ENCODE measurements at places on chromosomes 6 and 20. TPM values are rescaled to one million over a fixed set of nuclear protein-coding genes. Genes with fewer than 3 reads are reported as not detected.

GRCh38 chr20:658731-659291, 5.8 kb upstream of the SRXN1 start:
- no peak for DNase-seq

GRCh38 chr6:41503827-41504465, 42.2 kb upstream of the FOXP4 start:
- DNase-seq: no peak

OR12D3 gene
- total RNA-seq: not detected

DNA sequence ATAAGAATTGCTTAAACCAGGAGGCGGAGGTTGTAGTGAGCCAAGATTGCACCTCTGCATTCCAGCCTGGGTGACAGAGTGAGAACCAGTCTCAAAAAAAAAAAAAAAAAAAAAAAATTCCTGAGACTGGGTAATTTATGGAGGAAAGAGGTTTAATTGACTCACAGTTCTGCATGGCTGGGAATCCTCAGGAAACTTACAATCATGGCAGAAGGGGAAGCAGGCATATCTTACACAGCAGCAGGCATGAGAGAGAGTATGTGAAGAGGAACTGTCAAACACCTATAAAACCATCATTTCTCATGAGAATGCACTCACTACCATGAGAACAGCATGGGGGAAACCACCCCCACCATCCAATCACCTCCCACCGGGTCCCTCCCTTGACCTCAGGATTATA, 1.8 kb upstream of the FKBP1A start:
- DNase-seq: no peak

TMEM217 gene
- total RNA-seq: 13.8 TPM

NDUFAF4 gene
- total RNA-seq: 19.3 TPM

GRCh38 chr20:43662943-43663655, 3.8 kb upstream of the MYBL2 start:
- DNase-seq: no peak

CAGE1 gene
- total RNA-seq: not detected

- DNase-seq: no peak
Observed at GRCh38 chr20:11057624-11058023, 383.8 kb upstream of the JAG1 start.

DNA sequence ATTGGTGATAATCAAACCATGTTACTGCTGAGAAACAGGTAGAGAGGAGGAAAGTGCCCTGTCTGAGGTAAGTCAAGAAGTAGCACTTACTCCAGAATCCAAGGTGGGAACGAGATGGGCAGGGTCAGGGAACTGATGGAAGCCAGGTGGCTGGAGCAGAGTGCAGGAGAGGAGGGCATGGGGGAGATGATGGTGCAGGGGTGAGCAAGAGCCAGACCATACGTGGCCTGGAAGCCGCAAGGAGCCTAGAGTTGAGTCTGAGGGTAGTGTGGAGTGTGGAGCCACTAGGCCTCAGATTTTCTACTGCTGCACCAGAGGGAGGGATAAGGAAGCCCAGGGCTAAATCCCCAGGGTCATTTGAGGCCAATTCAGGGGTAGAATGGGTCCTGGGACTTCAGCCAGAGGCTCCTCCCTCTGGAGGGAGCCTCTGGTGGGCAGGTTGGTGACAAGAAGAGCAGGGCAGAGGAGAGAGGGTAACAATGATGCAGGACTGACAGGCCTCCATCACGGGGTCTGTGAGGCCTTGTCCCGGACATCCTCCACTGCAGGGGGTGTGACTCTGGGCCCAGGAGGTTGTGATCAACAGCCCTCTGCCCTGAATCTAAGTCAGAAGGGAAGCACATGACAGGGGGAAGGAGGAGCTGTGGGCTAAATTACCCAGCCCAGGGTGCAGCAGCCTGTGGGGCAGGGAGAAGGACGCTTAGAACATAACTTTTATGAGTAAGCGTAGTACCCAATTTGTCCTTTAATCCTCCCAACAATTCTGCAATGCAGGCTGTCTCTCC, 28.7 kb downstream of the COX4I2 start:
- no peak for DNase-seq

DNA sequence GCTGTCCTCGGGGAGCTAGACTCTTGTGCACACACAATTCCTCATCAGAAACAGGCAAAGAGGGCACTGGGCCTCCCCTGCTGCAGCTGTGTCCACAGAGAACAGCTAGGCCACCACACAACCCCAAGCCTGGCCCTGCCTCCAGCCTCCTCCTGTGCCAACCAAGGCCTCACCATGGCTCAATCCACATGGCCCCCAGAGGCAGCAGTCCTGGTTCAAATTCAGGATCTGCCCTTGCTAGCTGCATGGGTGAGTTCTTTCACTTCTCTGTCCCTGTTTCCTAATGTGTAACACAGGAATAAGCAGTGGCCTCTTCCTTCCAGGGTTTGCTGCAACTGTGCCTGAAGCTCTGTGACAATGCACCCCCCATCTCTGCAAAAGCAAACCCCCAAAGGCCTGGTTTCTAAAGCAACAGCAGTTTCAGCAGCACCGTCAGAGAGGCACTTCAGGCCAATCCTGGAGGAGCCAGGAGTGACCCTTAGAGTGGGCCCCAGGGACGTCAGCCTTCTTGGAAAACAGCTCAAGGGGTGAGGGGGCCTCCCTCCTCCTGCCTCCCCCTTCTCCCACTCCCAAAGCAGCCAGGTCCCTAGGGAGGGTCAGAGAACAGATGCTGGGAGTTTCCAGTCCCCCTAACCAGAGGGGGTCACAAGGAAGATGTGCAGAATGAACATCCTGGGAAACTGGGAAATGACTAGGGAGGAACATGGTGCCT, 2.2 kb downstream of the ADISSP start:
- no peak for DNase-seq

- no peak for DNase-seq
Observed at GRCh38 chr6:57177545-57178265, 5.6 kb downstream of the BAG2 start.

TRIM15 gene
- total RNA-seq: not detected

DNA sequence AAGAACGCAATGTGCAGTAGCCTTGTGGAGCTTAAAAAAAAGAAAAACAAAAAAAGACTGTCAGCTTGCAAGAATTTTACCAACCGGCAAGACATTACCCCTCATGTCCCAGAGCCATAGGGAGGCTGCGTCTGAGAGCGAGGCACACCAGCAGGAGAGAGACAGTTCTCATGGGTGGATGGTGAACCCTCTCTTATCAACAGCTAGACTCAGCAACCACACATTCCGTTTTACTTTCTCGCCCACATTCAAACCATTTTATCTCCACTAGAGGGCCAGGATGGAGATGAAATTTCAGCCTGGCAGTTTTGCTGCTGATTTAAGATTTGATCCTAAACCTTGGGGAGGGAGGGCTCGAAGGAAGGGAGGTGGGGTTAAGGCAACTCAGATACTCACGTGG, 247.0 kb downstream of the ATXN1 start:
- DNase-seq: no peak

DNA sequence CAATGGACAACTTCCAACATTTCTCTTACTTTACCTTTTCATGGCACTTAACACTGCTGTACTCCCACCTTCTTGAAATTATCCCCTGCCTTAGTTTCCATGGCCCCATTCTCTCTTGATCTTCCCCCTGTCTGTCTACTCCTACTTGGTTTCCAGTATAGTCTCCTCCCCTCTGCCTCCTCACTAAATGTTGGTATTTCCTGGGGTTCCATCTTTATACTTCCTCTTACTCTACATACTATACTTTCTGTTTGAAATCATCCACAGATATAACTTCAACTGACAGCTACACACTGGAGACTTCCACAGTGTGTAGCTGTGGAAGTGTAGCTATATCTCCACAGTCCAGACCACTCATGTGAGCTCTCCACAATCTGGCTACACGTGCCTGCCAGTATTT, 13.5 kb downstream of the ZHX3 start:
- DNase-seq: no peak

DNA sequence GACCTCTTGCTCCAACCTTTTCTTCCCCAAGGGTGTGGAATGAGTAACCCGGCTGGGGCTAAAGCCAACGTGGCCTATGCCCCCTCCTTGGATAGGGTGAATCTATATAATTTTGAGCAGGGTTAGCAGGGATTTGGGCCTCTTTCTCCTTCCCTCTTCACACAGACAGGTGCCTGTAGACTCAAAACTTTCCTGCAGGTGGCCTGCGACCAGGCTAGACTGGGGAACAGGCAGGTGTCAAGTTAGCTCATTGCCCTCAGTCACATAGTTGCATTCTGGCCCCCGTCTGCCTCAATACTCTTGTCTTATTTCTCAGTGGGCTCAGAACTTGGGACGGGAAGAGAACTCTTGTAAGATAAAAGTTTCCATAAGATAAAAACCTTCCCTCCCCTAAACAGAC, 243.0 kb downstream of the ATXN1 start:
- no peak for DNase-seq
